Suprapubic skin (tissue), 4 donors: ENCODE measurements at places on chromosomes 11 and 22. TPM values are rescaled to one million over a fixed set of nuclear protein-coding genes. Genes with fewer than 3 reads are reported as not detected.

MOGAT2 gene
- total RNA-seq, result 3.5 TPM

MAPK8IP2 gene
- total RNA-seq, result 4.0 TPM

C11orf86 gene
- total RNA-seq, result not detected

WT1 gene
- not detected for total RNA-seq

NXF1 gene
- total RNA-seq, result 115 TPM

DNA sequence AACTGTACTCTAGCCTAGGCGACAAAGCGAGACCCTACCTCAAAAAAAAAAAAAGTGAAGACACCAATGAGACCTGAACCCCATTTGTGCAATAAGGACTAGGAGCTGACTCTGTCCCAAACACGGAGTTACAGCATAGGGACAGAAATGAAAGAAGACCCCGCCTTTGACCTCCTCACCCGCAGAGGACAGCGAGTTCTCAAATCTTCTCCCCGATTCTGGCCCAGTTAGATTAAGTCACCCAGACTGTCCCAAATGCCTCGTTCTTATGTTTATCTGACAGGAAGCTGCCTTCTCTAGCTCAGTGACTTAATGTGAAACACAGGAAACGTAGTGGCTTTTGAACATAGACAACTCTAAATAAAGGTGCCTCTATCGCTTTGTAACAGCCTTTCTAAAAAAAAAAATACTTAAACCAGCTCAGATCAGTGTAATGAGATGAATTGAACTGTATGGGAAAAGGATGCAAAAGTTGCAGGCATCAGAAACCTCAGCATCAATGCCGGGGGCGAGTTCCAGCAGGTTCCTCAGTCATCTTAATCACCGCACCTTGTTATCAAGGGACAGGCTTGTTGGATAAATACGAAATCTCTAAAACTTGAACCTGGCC is 10.6 kb downstream of the MYH9 start:
- no peak overlapping the region for H3K4me3 ChIP-seq
- no peak for DNase-seq
- H3K4me1 ChIP-seq, result peaks cover 95% of the 10 kb centered on the region
- peak overlapping the region; percentile 3 for H3K27ac ChIP-seq

- no peaks in the 10 kb centered on the region for H3K36me3 ChIP-seq
- H3K27ac ChIP-seq, result no peak overlapping the region
- no peak overlapping the region for H3K4me3 ChIP-seq
- no peak for DNase-seq
- no peaks in the 10 kb centered on the region for H3K4me1 ChIP-seq
Observed at GRCh38 chr11:44709281-44709562, 17.5 kb upstream of the TSPAN18 start.

GRCh38 chr11:58028687-58029411 is 1.9 kb upstream of the OR6Q1 start:
- H3K27me3 ChIP-seq, result no peaks in the 10 kb centered on the region
- H3K36me3 ChIP-seq, result no peaks in the 10 kb centered on the region
- H3K27ac ChIP-seq, result no peak overlapping the region
- H3K4me3 ChIP-seq, result no peak overlapping the region
- no peak for DNase-seq

- H3K27ac ChIP-seq, result peak overlapping the region; percentile 12
- no peak overlapping the region for H3K4me3 ChIP-seq
- no peaks in the 10 kb centered on the region for H3K27me3 ChIP-seq
- peaks cover 30% of the 10 kb centered on the region for H3K36me3 ChIP-seq
- peaks cover 24% of the 10 kb centered on the region for H3K4me1 ChIP-seq
Observed at GRCh38 chr11:116853461-116854073, 16.1 kb upstream of the APOA1 start.

- no peak overlapping the region for H3K4me3 ChIP-seq
- H3K36me3 ChIP-seq, result no peaks in the 10 kb centered on the region
- no peaks in the 10 kb centered on the region for H3K27me3 ChIP-seq
- H3K4me1 ChIP-seq, result no peaks in the 10 kb centered on the region
Observed at GRCh38 chr11:131481971-131482370, 111.6 kb downstream of the NTM start.

DNA sequence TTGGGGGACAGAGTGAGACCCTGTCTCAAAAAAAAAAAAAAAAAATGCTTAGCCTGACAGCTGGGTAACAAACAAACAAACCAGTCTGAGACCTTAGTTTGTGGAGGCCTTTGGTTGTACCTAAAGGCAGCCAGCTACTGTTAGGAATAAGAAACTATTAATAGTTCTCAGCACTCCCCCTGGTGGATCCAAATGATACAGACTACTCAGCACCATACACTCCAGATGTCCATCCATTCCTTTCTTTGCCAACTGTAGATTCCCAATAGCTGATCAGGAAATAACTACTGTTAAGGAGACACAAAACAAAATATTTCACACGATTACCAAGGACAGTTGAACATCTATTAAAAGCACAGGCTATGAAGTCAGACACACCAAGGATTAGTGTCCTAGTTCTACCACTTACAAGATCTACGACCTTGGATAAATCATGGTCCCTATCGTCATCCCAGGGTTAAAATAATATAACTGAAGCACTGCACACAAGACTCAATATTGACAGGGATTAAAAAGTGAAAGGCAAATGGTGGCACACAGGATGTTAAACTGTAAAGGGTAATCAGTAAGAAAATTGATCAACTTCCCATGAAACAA is 17.2 kb downstream of the CLDN25 start:
- H3K4me3 ChIP-seq, result no peak overlapping the region
- no peaks in the 10 kb centered on the region for H3K27me3 ChIP-seq
- H3K4me1 ChIP-seq, result no peaks in the 10 kb centered on the region
- DNase-seq, result no peak

DNA sequence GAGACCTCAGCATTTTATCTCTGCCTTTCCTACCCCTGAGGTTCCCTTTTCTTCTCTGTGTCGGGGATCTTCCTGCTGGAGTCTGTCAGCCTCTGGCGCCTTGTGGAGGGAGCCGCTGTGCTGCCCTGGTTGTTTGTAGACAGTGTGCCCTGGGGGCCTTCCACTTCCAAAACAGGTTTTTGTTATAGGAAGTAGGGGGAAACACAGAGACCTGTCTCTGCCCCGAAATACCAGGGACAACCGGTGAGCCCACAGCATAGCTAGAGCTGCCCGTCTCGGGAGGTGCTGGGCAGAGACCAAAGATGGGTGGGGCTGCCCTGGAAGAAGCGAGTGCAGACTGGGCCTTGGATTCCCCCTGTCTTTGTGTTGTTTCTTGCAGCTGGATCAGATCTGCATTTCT is 8.0 kb downstream of the NCAPH2 start:
- H3K27ac ChIP-seq, result no peak overlapping the region
- H3K36me3 ChIP-seq, result peaks cover 58% of the 10 kb centered on the region
- no peaks in the 10 kb centered on the region for H3K27me3 ChIP-seq
- H3K4me1 ChIP-seq, result peaks cover 14% of the 10 kb centered on the region

DNA sequence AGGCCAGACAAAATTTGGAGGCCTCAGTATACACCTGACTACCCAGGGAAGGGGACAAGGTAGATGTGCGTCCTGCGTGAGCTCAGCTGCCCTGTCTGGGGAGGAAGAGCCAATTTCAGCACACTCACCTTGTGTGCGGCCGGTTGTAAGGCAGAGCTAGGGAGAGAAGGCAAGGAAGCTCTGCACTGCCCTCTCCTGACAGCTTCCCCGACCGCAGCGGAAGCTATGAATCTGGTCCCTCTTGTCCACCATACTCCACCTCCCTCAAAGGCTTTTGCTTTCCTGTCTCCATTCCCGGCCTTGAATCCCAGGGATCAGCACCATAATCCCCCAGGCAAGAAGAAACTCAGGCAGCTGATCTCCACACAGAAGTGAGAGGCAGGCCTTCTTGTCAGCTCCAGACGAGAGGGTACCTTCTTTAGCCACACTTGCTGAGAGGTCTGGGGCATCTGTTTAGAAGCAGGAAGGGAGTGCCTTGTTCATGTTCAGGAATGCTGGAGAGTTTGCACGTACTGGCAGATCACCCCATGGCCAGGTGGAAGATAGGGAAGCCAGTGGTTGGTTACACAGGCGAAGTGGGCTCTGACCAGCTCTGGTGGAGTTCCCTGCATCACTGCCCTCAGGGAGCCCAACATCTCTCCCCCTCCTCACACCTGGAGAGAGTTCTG is 62.5 kb downstream of the FEZ1 start:
- no peak overlapping the region for H3K4me3 ChIP-seq
- no peaks in the 10 kb centered on the region for H3K27me3 ChIP-seq
- H3K36me3 ChIP-seq, result no peaks in the 10 kb centered on the region
- H3K4me1 ChIP-seq, result peaks cover 2% of the 10 kb centered on the region
- H3K27ac ChIP-seq, result no peak overlapping the region
- DNase-seq, result no peak

DNA sequence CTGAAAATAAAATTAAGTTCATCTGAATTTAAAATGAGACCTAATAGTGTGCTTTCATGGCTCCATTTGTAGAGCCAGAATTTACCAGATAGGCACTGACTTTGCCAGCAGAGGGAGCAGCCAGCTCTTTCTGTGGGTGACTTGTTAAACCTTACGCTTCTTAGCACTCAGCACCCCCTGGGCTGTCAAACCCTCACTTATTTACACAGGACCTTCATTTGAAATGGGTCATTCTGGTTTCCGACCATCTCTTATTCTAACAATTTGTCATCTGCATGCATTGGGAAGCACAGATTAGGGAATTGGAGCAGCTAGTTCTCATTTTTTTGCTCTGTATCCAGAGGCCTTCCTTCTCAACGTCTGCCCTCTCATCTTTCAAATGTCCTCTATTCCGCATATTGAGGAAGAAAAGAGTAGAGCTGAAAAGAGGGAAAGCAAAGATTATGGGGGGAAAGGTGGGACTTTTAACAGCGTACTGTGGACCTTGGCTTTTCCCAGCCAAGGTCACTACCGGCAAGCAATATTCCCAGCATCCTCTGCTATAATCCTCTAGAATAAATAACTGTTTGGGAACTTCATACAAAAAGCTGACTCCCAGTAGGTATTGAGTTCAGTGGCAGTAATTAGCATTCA is 3.1 kb downstream of the ASRGL1 start:
- H3K4me3 ChIP-seq, result no peak overlapping the region
- peaks cover under 1% of the 10 kb centered on the region for H3K27me3 ChIP-seq
- no peak overlapping the region for H3K27ac ChIP-seq
- H3K36me3 ChIP-seq, result no peaks in the 10 kb centered on the region
- peaks cover 12% of the 10 kb centered on the region for H3K4me1 ChIP-seq

DNA sequence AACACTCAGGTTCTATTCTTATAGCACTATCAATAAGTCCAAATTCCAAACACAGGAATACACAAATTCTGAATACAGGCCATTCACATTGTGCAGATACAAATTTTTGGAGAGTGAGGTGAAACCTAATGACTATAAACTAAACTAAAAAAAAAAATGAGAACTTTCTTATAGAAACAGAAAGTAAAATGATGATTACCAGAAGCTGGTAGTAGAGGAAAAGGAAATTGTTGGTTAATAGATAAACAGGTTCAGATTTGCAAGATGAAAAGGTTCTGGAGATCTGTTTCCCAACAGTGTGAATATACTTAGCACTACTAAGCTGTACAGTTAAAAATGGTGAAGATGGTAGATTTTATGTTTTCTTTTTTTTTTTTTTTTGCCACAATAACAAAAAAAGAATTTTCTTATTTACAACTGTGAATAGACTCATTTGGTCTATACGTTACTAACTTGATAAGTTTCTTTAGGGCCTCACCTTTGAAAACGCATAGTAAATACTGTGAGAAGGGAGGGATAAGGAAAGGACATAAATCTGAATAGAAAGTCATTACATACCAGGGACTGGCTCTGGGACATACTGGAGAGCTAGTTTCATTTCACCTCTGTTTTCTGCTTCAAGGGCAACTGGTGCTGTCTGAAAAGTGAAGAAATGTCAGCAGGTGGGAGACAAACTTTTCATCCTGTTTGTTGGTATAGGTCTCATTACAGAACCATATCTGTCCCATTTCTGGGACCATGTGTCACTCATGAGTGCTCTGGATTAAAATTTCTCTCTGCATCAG is 14.2 kb upstream of the CCDC89 start:
- no peak overlapping the region for H3K4me3 ChIP-seq
- H3K27ac ChIP-seq, result no peak overlapping the region
- H3K27me3 ChIP-seq, result no peaks in the 10 kb centered on the region
- no peaks in the 10 kb centered on the region for H3K4me1 ChIP-seq
